Caco-2 (cell line): ENCODE measurements at places on chromosomes 3 and 15. TPM values are rescaled to one million over a fixed set of nuclear protein-coding genes. Genes with fewer than 3 reads are reported as not detected.

CELF6 gene
- not detected in 2 replicates for total RNA-seq

- no peaks in the 10 kb centered on the region for H3K4me1 ChIP-seq
- H3K36me3 ChIP-seq: no peaks in the 10 kb centered on the region
- no peak for DNase-seq
- H3K27me3 ChIP-seq: no peaks in the 10 kb centered on the region
- no peak overlapping the region for H3K27ac ChIP-seq
Observed at GRCh38 chr3:138901567-138901966, 45.4 kb downstream of the FOXL2 start.

DNA sequence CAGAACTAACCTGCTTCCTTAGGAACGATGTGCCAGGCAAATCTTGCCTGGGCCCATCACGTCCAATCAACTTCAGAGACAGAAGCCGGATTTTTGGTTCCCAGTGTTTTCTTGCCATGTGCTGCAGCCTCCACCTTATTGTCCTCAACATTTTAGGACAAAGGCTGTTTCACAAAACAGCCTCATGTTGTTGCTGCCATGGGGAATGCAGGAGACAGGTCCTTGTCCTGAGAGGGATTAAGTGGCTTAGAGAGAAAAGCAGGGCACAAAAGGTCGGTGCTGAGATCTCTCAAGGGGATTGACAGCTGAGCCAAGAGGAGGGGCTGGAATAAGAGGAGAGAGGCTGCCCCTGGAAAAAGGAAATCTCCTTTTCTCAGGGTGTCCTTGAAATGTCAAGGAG lies 11.3 kb upstream of the NMNAT3 start:
- no peak overlapping the region for H3K27ac ChIP-seq
- H3K4me3 ChIP-seq: no peak overlapping the region
- H3K36me3 ChIP-seq: no peaks in the 10 kb centered on the region
- peaks cover 17% of the 10 kb centered on the region; the same call in 1 of the 2 replicates for H3K4me1 ChIP-seq
- no peaks in the 10 kb centered on the region for H3K27me3 ChIP-seq

GRCh38 chr3:42581400-42581708 lies 413 bp downstream of the SEC22C start:
- peak overlapping the region; percentile 58 for H3K4me3 ChIP-seq
- peaks cover 12% of the 10 kb centered on the region for H3K4me1 ChIP-seq
- no peaks in the 10 kb centered on the region for H3K27me3 ChIP-seq
- no peak overlapping the region for H3K27ac ChIP-seq
- H3K36me3 ChIP-seq: no peaks in the 10 kb centered on the region; the same call in 1 of the 2 replicates

DNA sequence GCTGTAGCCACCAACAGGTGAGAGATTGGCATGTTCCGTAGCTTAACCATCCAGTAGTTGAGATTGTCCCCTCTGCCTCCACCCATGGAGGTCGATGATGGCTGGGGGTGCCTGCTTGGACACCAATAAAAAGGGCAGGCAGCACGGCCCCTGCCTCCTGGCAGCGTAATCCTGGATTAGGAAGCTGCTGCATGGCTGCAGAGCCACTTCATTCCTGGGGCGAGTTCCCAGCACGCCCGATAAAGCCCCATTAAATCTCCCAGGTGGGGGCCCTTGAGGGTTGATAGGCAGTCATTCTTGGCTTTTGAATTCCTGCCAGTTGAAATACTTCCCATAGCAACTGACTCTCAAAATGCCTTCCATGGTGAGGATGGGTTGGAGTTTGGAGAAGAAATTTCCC lies 67.8 kb downstream of the PLXNA1 start:
- H3K4me3 ChIP-seq: no peak overlapping the region
- no peaks in the 10 kb centered on the region for H3K27me3 ChIP-seq
- H3K27ac ChIP-seq: no peak overlapping the region
- H3K36me3 ChIP-seq: no peaks in the 10 kb centered on the region
- no peaks in the 10 kb centered on the region for H3K4me1 ChIP-seq

DNA sequence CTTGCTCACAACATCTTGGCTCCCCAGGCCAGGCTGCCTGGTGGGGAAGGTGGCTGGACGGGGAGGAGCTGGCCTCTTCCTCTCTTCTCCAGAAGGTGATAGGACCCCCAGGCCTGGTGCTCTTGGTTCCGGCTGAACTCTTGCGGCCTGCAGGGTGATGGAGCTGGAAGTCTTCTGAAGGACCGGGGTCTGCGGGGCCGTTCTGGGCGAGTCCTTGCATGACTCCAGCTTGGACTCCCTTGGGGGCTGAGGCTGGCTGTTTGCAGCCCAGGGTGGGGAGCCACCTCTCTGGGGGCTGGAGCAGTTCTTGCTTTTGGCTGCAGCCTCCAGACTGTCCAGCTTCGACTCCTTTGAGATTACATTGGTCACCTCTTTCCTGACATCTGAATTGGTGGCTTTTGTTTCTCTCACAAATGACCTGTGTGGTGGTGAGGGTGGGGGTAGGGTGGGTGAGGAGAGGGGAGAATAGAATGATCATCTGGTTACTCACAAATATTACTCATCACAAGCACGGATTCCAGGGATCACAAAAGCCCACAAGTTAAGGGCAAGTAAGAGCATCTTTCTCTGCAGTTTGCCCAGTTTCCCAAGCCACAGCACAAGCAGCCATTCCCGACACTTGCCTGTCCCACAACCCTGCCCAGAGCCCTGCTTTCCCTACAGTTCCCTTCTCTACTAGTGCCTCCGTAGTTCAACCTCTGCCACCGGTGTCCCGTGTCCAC lies 149.1 kb upstream of the HACD2 start:
- H3K4me3 ChIP-seq: no peak overlapping the region
- no peaks in the 10 kb centered on the region for H3K27me3 ChIP-seq
- H3K36me3 ChIP-seq: no peaks in the 10 kb centered on the region
- H3K4me1 ChIP-seq: no peaks in the 10 kb centered on the region
- H3K27ac ChIP-seq: no peak overlapping the region
- DNase-seq: no peak

- H3K4me1 ChIP-seq: peaks cover 9% of the 10 kb centered on the region; the same call in 1 of the 2 replicates
- no peaks in the 10 kb centered on the region for H3K36me3 ChIP-seq
- no peak overlapping the region for H3K4me3 ChIP-seq
- H3K27me3 ChIP-seq: no peaks in the 10 kb centered on the region; the same call in 1 of the 2 replicates
Observed at GRCh38 chr3:8766148-8766547, 3.3 kb downstream of the OXTR start.

DNA sequence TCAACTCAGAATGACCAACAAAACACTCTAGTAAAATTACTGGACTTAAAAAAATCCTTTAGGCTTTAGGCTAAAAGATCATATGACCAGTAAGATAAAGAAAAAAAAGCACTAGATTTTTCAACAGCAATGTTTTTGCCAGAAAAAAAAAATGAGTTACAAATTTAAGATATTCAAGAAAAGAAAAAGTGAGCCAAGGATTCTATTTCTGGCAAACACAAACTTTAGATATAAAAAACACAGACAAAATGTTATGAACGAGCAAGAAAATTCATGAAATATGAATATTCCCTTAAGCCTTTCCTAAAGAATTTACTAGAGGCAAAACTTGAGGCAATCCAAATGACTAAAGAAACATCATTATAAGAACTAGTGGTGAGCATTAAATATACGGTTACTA lies 8.6 kb downstream of the GOLGB1 start:
- H3K4me3 ChIP-seq: no peak overlapping the region
- no peaks in the 10 kb centered on the region for H3K27me3 ChIP-seq
- DNase-seq: no peak
- no peak overlapping the region for H3K27ac ChIP-seq
- H3K4me1 ChIP-seq: no peaks in the 10 kb centered on the region

- H3K27me3 ChIP-seq: no peaks in the 10 kb centered on the region; the same call in 1 of the 2 replicates
- no peak for DNase-seq
- no peak overlapping the region for H3K27ac ChIP-seq
- H3K4me1 ChIP-seq: 0 out of 2 replicates have a peak, but pooled peaks cover 4% of the 10 kb centered on the region
- no peaks in the 10 kb centered on the region for H3K36me3 ChIP-seq
Observed at GRCh38 chr3:33886015-33886414, 87.6 kb downstream of the PDCD6IP start.

ASB14 gene
- not detected in 2 replicates for total RNA-seq

DNA sequence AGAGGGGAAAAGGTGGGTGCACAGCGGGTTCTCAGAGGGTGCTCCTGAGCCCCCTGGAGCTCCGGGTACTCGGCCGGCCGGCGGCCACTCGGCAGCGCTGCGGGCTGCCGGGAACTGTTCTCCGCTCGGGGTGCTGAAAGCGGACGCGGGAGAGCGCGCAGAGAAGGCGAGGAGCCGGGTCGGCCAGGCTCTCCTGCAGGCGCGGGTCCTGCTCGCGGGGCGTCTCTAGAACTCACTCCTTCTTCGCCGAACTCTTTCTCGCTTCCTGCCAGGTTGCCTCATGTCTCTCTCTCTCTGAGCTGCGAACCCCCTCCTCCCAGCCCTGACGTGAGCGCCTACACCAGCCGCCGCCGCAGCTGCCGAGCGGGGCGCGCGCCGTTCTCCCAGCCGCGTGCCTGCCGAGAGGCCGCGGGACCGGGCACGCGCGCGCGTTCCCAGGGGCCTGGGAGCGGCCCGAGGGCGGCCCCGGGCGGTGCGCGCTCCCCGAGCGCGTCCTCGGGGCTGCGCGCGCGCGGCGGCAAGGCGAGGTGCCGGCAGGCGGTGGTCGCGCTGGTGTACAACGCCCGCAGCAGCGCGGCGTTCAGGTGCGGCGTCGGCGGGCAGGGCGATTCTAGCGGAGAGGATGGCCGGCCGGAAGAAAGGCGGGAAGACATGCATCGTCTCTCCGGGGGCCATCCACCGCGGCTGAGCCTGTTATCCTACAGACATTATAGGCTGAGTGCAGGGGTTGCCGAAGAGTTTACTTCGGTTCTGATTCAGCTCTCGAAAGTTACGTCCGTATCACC lies at the start of gene PEX5L:
Gene PEX5L, minus strand, starts transcription at position 267 of the 785 bp plus-strand sequence. CDS start 338 bp downstream, outside the sequence.
- H3K36me3 ChIP-seq: no peaks in the 10 kb centered on the region
- no peak within 1 kb of the TSS for H3K27ac ChIP-seq
- no peaks in the 10 kb centered on the region for H3K4me1 ChIP-seq
- H3K4me3 ChIP-seq: no peak within 1 kb of the TSS
- no peaks in the 10 kb centered on the region for H3K27me3 ChIP-seq
- no peak for DNase-seq

IL17RD gene
- total RNA-seq: 2.7 and 3.1 TPM in 2 replicates

- no peak for DNase-seq
- no peaks in the 10 kb centered on the region for H3K36me3 ChIP-seq
- H3K4me1 ChIP-seq: no peaks in the 10 kb centered on the region
- H3K4me3 ChIP-seq: no peak overlapping the region
- H3K27ac ChIP-seq: no peak overlapping the region
Observed at GRCh38 chr15:57283774-57284503, 92.4 kb upstream of the CGNL1 start.

DNA sequence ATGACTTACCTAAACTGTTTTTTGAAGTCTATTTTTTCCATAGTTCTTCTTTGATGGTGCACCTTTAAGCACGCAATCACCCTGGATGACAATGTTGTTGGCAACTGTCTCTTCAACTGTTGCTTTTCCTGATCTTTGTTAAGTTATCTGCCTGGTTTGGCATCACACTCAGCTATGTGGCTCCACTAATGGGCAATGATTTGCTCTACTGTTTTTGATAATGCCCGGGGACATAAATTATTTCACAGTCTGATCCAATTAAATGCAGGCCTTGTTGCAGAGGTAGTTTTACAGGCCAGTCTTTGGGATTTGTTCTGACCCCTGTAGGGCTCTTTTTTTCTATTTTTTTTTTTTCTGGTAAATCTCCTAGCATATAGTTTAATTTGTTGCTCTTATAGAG lies 436.3 kb downstream of the ZNF385D start:
- H3K4me3 ChIP-seq: no peak overlapping the region
- H3K36me3 ChIP-seq: no peaks in the 10 kb centered on the region
- H3K27me3 ChIP-seq: no peaks in the 10 kb centered on the region
- H3K4me1 ChIP-seq: no peaks in the 10 kb centered on the region
- DNase-seq: no peak

DNA sequence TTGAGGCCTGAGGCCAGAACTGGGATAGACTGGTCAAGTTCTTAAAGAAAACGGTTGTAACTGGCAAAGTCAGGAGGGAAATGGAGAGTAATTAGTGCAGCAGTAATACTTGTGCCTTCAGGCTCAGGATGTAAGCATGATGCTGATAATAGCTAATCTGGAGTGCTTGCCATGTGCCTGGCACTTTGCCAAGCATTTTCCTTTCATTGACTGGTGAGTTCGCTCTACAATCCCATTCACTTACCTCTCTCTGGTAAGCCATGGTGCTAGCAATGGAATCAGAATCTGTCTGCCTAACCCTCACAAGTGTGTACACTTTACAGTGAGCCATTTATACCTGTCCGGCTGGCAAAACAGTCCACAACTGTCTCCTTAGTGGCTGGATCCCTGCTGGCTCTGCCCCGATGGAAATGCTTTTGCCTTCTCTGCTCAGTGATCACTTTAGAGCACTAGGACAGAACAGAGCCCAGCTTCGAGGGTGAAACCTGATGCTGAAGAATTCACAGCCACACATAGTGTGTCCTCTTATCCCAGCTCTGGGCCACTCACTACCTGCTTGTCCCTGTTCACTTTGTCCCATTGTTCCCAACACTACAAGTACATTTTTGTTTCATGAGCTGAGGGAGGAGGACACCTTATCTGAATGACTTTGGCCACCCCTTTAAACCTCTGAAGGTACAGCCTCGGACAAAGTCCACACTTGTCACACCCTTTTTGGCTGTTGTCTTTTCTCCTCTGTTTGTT lies 10.3 kb downstream of the CHP1 start:
- DNase-seq: peak; percentile 40
- H3K27ac ChIP-seq: peak overlapping the region; percentile 42

GRCh38 chr3:183800243-183800863 lies 25.0 kb downstream of the MAP6D1 start:
- no peaks in the 10 kb centered on the region for H3K4me1 ChIP-seq
- H3K27me3 ChIP-seq: no peaks in the 10 kb centered on the region
- DNase-seq: no peak

DNA sequence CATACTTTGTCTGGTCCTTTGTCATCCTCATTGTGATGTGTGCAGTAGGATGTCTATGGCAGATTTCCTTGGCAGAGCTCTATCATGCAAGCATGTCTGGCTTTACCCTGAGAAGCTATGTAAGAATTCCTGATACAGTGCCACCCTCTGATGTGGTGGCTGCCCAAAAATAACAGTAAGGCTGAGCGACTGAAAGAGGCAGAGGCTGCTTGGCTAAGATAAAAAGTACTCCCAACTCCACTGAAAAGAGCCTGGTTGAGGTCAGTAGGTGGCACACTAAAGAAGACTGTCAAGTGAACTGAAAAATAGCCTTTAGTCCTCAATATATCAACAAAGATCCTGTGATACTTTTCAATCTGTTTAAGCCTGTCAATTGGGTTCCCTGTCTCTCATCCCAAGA lies 31.7 kb downstream of the BTLA start:
- no peak overlapping the region for H3K27ac ChIP-seq
- H3K4me3 ChIP-seq: no peak overlapping the region
- H3K4me1 ChIP-seq: no peaks in the 10 kb centered on the region; the same call in 1 of the 2 replicates
- no peaks in the 10 kb centered on the region for H3K27me3 ChIP-seq
- no peaks in the 10 kb centered on the region for H3K36me3 ChIP-seq

GRCh38 chr3:129593595-129594339 lies 12.7 kb downstream of the PLXND1 start:
- H3K36me3 ChIP-seq: no peaks in the 10 kb centered on the region
- no peaks in the 10 kb centered on the region for H3K27me3 ChIP-seq
- peaks cover 7% of the 10 kb centered on the region; the same call in 1 of the 2 replicates for H3K4me1 ChIP-seq
- DNase-seq: no peak
- no peak overlapping the region for H3K27ac ChIP-seq
